Stimulated activated CD4-positive, alpha-beta T cell treated with anti-CD3 and anti-CD28 coated beads, Interleukin-15, amount 100 ng/mL, for 1 hour (primary cell): ENCODE measurements at places on chromosomes 11 and 22.

- DNase-seq, result no peak
Measured at GRCh38 chr22:36912694-36913426, 568 bp upstream of the CSF2RB start.

DNA sequence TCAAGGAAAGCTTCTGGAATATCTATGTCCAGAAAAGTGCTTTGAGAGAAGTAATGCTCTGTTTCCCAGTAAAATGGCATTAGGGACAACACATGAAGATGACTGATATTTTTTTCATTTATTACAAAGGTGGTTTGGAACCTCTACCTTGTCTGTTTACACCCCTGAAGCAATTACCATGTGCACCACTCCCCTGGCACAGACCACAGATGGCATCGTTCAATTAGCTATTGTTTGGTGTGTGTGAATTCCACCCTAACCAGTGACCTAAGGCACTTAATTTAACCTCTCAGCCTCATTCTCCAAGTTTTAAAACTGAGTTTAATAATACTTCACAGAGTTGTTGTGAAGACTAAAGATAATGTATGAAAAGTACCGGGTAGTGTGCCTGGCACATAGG, 127.6 kb upstream of the BMAL1 start:
- no peak for DNase-seq

GRCh38 chr11:75668451-75669297, at the start of gene MAP6:
TSS of gene MAP6 (minus strand) at chr11:75669038. CDS start at chr11:75668369, 669 bp downstream.
- DNase-seq, result no peak

DNA sequence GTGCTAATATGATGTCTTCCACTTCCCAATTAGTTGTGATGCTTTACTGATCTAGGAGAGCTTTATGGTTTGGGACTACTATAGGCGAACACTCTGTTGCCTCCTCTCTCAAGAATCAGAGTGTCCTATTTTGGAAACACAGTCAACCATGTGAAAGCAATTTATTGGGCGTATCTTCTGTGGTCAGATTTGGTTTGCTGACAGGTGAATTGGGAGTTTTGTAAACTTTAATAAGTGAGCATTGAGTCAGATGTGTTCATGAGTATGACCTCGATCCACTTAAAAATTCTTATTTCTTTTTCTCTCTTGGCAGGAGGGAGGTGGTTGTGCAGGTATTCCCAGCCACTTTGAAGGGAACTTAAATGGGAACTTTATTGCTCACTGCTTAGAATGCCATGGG, 4.4 kb downstream of the CAT start:
- DNase-seq, result no peak

DNA sequence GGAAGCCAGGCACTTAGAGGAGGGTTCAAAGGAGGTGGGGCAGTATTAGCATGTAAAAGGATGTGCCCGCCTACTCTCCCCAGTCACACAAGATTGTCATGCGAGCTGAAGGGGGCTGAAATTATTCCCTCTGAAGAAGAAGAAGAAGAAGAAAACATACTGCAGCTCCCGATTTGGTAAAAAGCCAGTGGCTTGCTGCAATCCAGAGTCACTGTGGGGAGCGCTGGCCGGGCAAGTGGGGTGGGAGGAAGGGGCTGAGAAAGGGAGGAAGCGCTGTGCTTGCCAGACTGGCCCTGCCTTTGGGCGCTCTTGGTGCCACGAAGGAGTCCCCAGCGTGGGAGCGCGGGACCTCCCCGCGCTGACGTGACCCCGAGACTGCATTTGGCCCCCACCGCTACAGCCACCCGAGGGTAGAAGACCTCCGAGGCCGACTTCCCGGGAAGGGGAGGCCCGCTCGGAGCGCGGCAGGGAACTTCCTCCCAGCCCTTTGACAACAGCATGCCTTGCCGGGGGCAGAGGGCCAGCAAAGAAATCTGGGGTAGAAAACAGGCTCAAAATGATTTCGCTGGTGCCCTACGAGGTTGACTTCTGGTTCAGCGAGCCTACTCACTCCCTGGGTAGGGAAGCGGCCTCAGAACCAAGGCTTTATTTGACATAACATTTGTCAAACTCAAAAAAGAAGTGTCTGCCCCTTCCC, 906.3 kb downstream of the DLG2 start:
- DNase-seq, result no peak

DNA sequence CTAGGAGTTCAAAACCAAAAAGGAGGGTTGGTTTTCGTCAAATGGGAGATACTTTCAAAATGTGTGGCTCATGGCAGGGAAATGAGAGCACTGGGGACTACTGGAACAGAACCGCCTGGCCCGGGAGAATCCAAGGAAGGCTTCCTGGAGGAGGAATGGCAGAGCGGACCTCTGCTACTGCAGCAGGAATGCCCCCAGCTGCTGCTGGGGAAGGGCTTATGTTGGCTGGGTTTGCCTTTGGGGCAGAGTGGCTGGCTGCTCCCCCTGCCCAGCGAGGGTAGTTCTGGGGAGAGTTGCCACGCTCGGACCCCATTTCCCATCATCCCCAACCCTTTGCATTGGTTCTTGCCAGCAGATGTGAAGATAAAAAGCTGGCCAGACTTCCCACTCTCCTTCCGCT, 10.6 kb upstream of the APOBEC3A start:
- no peak for DNase-seq

DNA sequence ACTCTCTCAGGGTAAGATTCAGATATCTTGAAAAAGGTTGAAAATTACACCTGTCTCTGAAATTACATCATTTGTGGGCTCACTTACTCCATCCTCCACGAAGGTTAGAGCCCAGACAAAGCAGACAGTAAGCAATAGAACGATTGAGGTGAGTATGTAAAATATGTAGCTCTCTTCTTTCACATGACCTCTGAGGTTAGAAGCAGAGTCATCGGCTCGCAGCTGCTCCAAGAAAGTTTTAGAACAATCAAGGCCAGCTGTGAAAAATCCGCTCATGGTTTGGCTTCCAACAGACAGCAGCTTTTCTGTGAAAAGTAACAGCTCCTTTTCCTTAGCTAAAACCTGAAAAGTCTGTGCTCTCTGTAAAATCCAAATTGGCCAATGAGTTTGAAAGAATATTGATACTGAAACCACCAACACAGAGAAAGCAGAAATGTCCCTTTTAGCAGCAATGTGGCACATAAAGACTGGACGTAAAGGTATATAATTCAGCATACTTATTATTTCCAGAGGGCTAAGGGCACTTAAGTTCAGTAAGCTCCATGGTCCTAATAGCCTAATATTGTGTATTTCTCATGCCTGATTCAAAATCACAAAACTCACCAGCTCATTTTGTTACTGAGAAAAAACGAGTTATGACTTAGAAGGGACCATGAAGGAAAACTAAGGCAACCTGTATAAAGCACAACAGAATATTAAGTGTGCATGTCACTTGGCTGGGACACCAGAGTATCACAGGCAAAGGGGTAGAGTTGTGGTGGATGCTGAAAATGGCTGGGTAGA, 78.2 kb downstream of the FAM76B start:
- no peak for DNase-seq

- DNase-seq, result no peak
Measured at GRCh38 chr11:44988111-44988510, 37.4 kb upstream of the TP53I11 start.

- no peak for DNase-seq
Measured at GRCh38 chr22:20444325-20444724, 6.7 kb upstream of the SCARF2 start.

GRCh38 chr11:6233984-6234386, 451 bp downstream of the FHIP1B start:
- no peak for DNase-seq

DNA sequence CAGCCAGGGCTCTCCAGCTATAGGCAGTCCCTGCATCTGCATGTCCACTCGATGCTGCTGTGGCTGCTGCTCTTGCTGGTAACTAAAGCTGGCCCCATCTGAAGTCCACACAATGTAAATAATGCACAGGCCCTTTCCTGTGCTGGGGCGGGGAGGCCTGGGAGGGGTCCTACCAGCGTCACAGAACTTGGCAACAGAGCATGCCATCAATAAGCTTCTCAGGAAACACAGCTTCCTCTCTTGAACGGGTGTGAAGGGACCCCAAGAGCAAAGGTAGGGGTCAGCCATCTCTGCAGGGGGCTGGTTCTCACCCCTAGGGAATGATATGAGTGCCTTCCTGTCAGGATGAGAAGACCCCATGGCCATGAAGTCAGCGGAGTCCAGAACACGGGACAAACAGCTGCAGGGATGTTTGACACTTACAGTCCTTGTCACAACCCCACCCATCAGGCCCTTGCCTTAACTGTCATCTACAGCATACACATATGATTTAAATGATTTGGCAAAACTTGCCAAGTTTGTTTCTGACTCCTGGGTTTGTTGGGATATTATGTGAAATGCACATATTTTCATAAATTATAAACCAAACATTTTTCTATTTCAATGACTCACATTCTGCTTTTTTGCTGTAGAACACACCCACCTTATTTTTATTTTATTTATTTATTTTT, 39.1 kb upstream of the LYVE1 start:
- DNase-seq, result no peak

DNA sequence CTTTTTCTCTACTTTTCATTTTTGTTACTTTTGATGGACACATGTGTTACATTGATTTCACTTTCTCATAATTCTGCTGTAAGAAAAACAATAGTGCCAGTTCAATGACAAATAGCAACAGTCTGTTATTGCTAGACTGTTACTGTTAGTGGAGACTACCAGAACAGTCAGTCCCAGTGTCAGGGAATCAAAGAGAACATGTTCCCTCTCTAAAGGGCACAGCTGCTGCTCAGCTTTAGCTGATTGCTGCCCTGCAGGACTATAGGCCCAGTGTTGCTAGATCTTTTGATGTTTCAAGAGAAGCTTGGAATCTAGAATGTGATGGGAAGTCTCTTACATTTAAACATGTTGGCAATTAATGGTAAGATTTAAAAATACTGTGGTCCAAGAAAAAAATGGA, 3.4 kb downstream of the BIRC3 start:
- no peak for DNase-seq

DNA sequence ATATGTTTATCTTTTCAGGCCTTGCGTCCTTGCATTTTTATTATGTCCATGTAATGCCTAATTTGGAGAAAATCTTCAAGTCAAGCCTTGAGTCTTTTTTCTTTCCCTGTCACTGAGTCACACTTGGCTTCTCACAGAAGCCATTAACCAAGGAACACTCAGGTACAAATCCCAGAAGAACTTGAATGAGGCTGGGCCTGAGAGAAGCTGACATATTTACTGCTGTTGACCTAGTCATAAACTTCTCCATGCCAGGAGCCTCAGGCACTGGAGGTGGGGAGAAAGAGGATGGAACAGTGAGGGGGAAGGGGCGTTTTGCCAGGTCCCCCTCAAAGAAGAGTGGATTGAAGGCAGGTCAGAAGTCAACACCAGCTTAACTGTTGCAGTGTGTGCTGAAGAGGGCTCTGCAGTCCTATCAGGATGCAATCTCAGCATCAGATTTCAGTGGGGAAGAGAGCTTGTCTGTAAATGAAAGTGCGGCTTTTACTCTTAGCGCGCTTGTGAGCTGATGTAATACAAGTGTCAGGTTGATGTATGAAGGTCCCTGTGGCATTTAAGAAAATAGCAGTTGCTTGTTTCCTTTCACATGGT, 526.0 kb downstream of the ETS1 start:
- DNase-seq, result no peak

DNA sequence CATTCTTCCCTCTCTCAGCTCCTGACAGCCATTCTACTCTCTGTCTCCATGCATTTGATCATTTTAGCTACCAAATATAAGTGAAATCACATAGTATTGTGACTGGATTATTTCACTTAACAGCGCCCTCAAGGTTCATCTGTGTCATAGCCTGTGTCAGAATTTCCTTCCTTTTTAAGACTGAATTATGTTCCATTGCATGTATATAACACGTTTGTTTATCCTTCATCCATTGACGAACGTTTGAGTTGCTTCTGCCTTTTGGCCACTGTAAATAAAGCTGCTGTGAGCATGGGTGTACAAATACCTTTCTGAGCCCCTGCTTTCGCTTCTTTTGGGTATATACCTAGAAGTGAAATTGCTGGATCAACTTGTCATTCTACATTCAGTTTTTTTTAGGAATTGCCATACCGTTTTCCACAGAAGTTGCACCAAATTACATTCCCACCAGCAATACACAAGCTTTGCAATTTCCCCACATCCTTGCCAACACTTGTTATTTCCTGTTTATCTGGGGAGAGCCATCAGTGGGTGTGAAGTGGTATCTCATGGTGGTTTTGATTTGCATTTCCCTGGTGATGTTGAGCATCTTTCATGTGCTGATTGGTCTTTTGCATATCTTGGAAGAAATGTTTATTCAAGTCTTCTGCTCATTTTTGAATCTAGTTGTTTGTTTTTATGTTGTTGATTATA, 17.5 kb downstream of the GLB1L2 start:
- no peak for DNase-seq
